ENCODE measurements at places on chromosomes 1 and 21. TPM values are rescaled to one million over a fixed set of nuclear protein-coding genes. Genes with fewer than 3 reads are reported as not detected.

GRCh38 chr1:82160903-82161302, 360.2 kb downstream of the ADGRL2 start:
- DNase-seq, result no peak

DNA sequence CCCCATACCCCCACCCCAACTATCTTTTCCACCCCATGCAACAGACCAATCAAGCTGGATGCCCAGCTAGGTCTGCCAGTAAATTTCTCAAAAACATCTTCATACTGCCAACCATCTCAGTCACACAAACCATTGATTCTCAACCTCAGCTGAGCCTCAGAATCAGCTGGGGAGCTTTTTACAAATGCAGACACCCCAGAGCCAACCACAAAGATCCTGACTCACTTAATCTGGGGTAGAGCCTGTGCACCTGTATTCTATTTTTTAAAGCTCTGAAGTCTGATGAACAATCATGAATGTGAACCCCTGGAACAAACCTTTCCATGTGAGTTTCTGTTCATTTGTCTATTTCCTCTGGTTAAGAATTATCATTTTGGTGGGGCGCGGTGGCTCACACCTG, 66.0 kb downstream of the ZNF281 start:
- peak; percentile 7 for DNase-seq

KIF17 gene
- total RNA-seq, result not detected

SPATA1 gene
- total RNA-seq, result 2.7 TPM

Measured in activated naive CD4-positive, alpha-beta T cell treated with anti-CD3 and anti-CD28 coated beads for 36 hours (primary cell).